Activated T-helper 1 cell treated with Interleukin-2 at 50 U/mL for 16 hours (primary cell): ENCODE measurements at places on chromosomes 1 and 21.

GRCh38 chr1:5770981-5771765, 221.1 kb downstream of the NPHP4 start:
- no peak for DNase-seq

GRCh38 chr1:195185736-195186135, 1422.5 kb downstream of the KCNT2 start:
- DNase-seq, result no peak

GRCh38 chr21:33025489-33026442, at the start of gene OLIG2:
Gene OLIG2 (plus strand): TSS chr21:33025935. CDS start chr21:33026863, 928 bp downstream.
- DNase-seq, result no peak

- DNase-seq, result no peak
These were observed at the start of gene SPRR2F for GRCh38 chr1:153113416-153113815. Gene SPRR2F (minus strand): TSS chr1:153113516. CDS start chr1:153112733, 783 bp downstream.

DNA sequence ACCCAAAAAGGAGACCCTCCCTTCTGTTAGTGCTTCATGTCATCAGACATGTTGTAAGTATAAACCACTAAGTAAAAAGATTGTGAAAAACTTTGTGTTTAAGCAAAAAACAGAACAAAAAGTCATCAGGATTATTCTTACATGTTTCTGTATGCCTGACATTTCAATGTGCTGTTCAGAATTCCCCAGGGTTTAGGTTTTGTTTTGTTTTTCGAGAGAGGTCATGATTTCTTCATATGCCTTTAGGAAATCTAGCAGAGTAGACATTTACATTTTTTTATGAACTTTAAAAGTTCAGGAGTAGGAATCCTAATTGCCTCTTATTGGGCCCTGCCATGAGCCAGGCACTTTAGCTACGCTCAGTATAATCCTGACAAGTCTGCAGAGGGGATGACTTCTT, 85.3 kb downstream of the VPS13D start:
- no peak for DNase-seq
